ENCODE measurements at places on chromosomes 4 and X.

DNA sequence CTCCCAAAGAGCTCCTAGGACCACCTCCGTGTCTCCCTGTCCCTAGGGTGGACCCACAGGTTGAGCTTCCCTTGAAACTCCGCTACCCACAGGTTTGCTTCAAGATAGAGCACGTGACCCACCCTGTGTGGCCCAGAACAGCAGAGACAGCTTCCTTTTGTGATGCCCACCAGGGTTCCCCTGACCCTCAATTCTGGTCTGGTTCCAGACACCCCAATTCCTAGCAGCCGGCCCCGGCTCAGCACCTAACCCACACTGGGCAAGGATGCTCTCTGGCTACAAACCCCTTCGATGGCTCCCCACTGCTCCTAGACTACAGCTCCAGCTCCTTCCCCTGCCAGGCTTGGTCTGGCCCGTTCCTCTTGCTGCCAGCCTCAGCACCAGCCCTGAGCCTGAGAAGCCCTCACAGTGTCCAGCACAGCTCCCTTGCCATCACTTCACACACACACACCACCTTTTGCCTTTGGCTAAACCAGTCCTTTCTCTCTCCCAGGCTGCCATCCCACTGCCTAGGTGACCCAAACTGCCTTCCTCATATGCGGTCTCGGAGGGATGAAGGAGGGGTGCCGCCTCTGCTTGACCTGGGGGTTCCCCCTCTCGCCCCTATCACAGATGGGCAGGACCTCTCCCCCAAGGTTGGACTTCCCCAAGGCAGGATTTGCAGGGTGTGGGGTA is 6.2 kb downstream of the PNCK start:
- DNase-seq: no peak

DNA sequence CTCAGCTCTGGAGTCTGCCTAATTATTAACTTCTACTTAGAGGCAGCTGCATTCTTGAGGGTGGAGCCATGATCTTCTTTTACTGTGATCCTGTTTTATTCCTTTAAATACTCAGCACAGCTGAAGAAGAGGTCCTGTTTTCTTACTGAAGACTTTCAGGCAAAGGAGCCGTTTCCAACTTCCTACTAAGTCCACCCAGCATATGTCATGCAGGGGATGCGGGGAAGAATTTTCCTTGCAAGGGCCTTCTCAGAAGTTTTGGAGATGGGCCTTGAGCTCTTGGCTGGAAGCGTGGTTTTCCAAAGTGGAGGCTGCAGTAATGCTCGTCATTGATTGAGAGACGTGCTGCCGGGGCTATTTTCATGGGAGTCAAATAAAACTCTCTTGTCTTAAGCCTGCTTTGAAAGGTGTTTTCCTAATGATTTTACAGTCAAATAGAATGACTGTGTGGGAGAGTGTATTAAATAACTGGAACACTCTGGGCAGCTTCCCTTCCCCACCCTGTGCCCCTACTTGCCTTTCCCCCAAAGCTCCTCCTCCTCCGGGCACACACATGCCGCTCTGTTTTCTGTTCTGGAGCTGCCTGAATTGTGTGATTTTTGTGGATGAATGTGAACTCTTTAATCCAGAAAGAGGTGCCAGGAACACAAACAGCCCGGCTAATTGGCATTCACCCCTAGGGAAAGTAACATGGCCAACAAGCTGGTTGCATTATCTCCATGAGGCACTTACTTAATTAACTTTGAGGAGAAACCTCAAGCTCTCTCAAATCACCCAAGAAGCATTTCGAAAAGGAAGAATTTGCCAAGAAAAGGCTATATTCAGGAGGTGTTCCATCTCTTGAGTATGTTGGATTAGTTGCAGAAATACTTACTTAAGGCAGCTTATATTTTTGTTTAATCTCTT is 28.1 kb downstream of the FGF2 start:
- no peak for DNase-seq

DNA sequence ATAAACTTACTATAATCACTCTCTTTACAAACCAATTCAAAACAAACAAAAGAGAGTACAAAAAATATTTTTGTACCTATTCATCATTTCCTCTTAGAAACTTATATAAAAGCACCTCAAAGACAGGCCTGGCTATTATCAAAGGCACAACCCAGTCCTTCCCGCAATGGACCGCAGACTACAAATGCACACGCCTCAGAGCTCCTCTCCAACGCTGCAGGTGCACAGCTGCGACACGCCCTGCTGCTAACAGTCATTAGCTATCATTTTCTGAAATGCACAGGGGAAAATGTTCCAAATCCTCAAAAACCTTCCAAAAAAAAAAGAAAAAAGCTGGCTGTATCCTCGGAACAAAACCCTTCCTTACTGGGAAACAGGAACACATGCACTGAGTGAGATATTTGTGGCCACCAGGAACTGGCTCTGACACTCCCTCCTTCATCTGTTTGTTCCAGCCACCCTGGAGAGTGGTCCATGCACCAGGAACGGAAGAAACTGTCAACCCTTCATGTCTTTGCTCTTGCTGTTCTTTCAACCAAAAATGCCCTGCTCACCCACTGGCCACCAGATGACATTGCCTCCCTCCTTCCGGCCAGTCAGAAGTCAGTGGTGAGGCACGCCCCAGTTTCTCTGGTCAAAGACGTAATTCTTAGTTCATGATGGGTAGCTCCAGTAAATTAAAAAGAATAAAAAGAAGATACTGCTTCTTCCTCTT is 16.7 kb downstream of the IRF2 start:
- no peak for DNase-seq

DNA sequence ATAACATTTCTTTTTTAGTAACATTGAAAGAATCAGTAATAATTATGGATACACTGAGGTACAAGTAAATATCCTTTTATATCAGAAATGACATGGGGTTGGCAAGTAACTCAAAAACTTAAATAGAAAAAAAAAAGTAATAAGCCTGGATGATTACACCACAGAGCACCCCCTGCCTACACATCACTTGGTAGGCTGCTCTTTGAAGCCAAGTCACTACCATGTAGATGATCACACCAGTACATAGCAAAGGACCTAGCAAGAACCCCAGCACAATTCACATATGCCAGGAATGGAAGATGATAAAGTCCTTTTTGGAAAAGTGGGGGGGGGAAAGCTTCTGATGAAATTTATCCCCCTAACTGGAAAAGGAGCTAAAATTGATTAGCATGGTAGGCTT is 56.9 kb downstream of the METTL14 start:
- no peak for DNase-seq

GRCh38 chrX:49856819-49857218 is 22.5 kb upstream of the USP27X start:
- no peak for DNase-seq

DNA sequence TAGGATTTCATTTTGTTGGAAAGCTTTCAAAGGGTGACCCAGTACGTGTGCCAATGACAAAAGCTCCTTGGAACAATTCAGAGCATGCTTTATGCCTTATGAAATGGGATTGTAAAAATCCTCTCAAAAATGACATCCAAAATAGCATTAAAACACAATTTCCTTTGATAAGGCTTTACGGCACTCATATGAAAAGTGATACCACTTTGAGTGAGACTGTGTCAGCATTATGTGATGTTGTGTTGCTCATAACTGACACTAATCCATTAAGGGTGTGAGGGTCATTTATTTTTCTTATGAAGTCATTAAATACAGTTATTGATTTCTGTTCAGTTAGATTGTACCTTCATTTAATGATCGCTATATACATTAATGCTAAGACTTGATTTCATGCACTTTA is 250.2 kb downstream of the TENM3 start:
- no peak for DNase-seq

All from vagina (tissue), 2 donors.